ENCODE measurements at places on chromosomes 11 and 22.

- no peak for DNase-seq
Measured at GRCh38 chr11:74474316-74474715, 7.0 kb upstream of the KCNE3 start.

DNA sequence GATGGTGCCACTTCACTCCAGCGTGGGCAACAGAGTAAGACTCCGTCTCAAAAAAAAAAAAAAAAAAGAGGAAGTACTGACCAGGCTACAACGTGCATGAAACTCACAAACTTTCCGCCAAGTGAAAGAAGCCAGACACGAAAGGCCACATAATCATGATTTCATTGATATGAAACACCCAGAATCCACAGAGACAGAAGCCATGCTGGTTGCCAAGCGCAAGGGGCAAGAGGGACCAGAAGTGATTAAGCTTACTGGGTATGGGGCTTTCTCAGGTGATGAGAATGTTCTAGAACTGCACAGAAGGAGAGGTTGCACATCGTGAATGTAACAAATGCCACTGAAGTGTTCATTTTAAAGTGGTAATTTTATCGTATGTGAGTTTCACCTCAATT is 60.9 kb downstream of the CELSR1 start:
- peak; percentile 27 for DNase-seq

DNA sequence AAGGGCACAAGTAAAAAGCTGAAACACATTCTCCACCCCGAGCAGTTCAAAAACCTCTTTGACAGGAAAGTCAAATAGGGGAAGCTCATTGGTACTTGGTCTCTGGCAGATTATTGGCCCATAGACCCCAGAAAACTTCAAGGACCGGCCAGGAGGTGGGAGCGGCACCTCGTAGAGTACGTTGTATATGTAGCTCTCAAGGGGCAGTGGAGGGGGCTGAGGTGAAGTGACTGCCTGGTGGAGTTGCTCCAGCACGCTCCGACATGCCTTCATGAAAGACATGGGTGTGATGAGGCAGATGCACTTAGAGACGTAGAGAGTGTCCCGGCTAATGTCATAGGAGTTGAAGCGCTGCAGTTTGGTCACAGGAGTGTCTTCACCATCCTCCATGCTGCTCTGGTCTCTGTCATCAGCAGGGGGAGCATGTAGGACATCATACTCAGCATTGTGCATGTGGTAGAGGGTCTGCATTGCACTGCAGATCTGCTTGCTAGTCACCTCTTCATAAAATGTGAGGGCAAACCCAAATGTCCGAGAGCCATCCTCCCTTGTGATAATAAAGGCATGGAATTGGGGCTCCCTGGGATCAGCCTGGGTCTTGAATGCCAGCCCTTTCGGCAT is 61.3 kb downstream of the DENND5A start:
- no peak for DNase-seq

- no peak for DNase-seq
Measured at GRCh38 chr11:44568331-44568657, 2.8 kb downstream of the CD82 start.

DNA sequence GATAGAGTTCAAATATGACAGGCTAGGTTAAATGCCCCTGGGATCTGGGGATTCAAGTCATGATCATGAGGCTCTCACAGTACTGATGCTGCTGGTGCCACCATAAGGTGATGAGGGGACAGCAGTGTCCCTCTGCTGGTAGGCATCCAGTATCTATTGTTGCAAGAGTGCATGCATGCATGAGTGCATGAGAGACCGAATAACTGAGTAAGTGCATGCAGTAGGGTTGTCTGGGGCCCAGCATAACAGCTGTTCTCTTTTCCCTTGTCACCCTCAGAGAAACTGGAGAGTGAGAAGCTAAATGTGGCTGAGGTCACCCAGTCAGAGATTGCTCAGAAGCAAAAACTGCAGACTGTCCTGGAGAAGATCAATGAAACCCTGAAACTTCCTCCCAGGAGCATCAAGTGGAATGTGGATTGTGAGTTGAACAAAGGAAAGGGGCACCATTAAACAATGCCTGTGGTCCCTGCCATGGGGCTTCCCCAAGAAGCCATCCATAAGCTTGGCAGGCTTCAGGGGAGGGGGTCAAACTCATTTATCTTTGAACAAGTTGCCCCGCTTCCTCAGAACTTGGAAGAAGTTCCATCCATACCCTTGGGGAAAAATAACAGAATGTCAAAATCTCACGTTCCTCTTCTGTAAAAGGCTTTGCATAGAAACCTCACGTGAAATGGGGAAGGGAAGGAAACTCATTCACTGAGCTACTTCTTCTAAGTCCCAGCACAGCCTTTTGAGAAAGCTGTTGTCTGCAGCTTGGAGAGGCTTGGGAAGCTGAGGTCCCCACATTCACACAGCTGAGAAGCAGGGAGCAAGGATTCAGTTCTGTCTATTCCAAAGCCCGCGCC is 119.0 kb downstream of the PARVA start:
- no peak for DNase-seq

GRCh38 chr11:15897211-15897960 is 459.0 kb downstream of the SOX6 start:
- no peak for DNase-seq

GRCh38 chr11:73141031-73141308 is 1.1 kb downstream of the FCHSD2 start:
- DNase-seq = peak; percentile 45

DNA sequence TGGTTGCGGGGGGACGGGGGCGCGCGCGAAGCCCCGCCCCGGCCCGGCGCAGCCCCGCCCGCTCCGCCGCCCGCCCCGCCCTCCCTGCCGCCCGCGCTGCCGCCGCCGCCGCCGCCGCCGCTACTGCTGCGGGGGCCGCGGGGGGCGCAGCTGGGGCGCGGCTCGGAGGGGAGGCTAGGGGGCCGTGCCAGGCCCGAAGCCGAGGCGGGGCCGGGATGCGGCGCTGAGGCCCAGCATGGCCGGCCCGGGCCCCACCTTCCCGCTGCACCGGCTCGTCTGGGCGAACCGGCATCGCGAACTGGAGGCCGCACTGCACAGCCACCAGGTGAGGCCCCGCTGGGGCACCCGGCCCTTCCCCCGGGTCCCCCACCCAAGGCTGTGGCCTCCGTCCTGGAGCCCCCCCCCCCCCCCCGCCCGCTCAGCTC is at the start of gene ANKRD13D:
Gene ANKRD13D (plus strand): TSS at position 78 of the 425 bp plus-strand sequence. CDS start 158 bp downstream, at position 236.
- DNase-seq = no peak

- no peak for DNase-seq
Measured at GRCh38 chr11:106288057-106288456, 210.6 kb downstream of the AASDHPPT start.
